ENCODE measurements at places on chromosomes 2 and 18.

DNA sequence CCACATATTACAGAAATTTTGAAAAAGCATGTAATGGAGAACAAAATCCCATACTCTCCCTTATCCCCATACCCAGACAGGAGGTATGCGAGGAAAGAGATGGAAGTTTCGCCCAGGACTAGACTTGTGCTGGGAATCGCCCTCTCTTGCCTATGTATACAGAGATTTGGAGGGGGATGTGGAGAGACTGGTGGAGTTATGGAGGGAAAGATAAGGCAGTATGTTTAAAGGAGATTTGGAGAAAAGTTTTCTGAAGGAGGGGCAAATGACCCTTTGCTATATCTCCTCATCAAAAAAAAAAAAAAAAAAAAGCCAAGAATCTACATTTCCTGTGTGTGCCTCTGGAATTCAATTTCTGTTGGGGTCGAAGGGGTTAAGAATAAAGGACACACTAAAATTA, 75.3 kb downstream of the MERTK start:
- no peak for DNase-seq

DNA sequence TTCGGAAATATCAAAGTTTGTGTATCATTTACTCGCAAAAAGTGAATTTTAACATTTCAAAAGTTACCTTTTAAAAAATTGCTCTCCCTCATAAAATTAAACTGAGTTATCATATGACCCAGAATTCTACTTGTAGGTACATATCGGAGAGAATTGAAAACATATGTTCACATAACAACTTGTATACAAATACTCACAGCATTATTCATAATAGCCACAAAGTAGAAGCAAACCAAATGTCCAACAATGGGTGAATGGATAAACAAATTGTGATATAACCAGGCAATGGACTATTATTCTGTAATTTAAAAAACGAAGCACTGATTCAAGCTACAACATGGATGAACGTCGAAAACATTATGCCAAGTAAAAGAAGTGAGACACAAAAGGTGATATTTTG, 412.0 kb upstream of the TCF4 start:
- no peak for DNase-seq

- no peak for DNase-seq
Observed at GRCh38 chr2:239302083-239302807, 98.6 kb downstream of the HDAC4 start.

- no peak for DNase-seq
Observed at GRCh38 chr2:85704800-85705679, 10.9 kb downstream of the GNLY start.

DNA sequence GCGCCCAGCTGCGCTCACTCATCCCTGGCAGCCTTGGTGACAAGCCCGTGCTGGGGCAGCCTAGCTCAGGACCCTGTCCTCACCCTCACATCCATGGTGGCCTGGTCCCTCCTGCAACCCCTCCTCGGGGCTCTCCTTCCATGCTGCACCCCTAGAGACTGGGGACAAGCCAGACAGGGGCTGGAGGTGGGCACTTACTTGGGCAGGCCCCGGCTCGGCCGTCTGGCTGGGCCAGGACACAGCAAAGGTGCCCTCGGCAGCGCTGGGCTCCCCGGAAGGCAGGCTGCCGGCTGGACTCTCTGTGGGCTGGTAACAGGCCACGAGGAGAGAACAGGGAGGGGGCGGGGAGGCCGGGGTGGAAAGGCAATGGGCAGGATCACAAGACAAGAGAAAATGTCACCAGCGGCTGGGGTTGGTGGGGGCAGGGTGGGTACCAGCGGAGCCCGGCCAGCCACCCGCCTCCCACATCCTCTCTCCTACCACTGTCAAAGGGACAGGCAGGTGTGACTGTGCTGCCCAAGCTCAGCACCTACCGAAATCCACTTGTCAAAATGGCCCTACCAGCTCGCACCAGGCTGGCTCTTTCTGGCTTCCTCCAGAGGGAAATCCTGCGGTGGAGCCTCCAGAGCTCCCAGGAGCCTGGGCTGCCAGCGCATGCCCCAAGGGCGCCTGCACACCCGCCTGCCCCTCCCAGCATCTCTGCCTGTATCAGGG, 54.7 kb downstream of the BIN1 start:
- peak; percentile 29 for DNase-seq

- no peak for DNase-seq
Observed at GRCh38 chr2:109351164-109351756, 222.3 kb downstream of the SH3RF3 start.

- peak; percentile 7 for DNase-seq
Observed at GRCh38 chr18:32956591-32957315, 183.9 kb upstream of the KLHL14 start.

GRCh38 chr2:196336207-196336606, 164.8 kb upstream of the STK17B start:
- no peak for DNase-seq

GRCh38 chr2:120738786-120739437, 3.2 kb downstream of the GLI2 start:
- no peak for DNase-seq

DNA sequence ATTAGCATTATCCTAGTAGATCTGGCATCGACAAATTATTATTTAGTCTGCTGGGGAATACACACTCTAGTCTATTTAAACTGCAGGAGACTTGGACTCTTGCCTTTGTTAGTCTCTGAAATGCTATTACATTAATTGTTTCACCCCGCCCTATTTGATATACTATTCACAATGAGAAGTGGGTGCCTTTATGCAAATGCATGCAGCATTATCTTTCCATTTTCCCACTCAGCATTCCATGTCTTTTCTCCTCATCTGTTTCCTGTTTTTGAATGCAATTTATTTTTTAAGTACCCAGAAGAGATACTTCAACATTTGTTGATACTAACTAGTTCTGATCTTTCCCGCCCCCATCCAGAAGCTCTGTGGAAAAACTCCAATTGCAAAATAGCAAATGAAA, 395.3 kb upstream of the NXPH2 start:
- DNase-seq, result no peak

- DNase-seq, result peak; percentile 32
Observed at GRCh38 chr2:28445448-28446258, 50.2 kb upstream of the PLB1 start.

- DNase-seq, result no peak
Observed at GRCh38 chr2:177363332-177363731, 29.2 kb upstream of the AGPS start.

GRCh38 chr18:2932247-2933181, 80.4 kb downstream of the LPIN2 start:
- peak; percentile 64 for DNase-seq

DNA sequence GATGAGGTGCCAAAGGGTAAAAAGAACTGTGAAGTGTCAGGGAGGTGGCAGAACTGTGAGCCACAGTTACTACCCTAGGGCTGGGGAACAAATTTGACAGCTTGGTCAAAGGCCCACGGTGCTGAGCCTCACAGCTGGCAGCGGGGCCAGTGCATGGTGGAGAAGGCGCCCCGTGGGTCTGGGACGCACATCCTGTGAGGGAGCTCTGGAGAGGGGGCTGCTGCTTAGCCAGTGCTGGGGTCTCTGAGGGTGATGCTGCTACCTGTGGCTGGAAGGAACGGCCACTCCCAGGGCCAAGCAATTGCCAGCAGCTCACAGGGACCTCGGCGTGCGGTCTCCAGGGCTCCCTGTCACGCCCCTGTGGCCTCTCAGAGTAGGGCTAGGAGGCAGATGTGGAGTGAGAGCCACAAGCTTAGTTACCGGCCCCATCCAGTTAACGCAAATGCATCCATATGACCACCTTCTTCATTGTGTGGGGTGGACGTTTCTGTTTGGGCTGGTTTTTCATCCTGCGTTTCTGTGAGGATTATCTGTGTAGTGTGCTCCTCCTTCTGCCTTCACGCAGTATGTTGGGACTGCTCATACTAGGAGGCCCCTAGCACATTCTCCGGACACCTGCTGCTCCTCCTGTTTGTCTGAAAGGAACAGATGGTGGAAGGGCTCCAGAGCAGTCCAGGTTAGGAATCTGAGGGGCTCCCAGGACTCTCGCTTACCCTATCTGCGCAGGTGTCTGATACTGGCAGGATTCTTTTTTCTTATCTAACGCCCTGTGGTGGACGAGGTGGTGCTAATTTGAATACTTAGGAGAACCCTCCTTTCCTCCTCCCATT, 26.0 kb downstream of the STK25 start:
- DNase-seq, result no peak

GRCh38 chr2:229090225-229090624, 180.9 kb downstream of the PID1 start:
- no peak for DNase-seq

DNA sequence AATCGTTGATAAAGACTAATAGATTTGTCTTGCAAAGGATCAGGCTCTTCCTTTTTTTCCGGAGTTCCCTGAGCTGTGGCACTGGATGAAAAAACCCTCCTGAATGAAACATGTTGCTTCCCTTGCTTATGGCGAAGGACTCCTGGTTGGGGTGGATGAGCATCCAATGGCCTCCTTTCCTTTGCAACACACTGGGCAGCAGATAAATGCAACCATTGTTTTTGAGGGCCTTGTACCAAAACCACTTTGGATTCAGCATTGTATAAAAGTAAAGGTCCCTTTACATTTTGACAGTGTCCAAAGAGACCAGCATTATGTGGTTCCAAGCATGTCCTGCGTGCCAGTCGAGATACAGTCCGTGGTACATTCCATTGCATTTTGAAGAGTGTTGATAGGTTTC, 44.7 kb downstream of the FAM210A start:
- DNase-seq, result no peak
